ENCODE measurements at places on chromosomes 1 and 21.

- DNase-seq: no peak
Observed at GRCh38 chr21:19540287-19540686, 1136.7 kb upstream of the TMPRSS15 start.

GRCh38 chr1:223175032-223175431, 32.0 kb upstream of the TLR5 start:
- DNase-seq: no peak

GRCh38 chr1:209797978-209798639, 7.8 kb downstream of the IRF6 start:
- DNase-seq: no peak

- no peak for DNase-seq
Observed at GRCh38 chr1:103243481-103243880, 135.2 kb upstream of the COL11A1 start.

- DNase-seq: no peak
Observed at GRCh38 chr1:161989786-161990185, 33.9 kb downstream of the OLFML2B start.

GRCh38 chr1:41400225-41400624, 39.0 kb downstream of the FOXO6 start:
- no peak for DNase-seq

DNA sequence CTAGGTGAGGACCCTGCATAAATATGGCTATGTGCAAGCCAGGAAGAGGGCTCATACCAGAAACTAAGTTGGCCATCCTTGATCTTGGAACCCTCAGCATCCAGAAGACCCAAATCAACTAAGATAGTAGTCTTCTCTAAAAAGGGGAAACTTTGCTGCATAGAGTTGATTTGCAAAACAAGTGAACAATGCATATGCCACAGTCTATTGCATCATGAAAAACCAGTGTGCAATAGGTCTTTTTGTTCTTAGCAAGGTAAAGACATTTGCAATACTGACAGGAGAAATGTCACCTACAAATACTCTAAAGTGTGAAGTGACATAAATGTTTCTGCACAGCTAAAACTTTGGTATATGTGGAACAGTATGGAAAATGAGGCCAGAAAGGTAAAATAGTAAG, 2.0 kb upstream of the IFI16 start:
- DNase-seq: no peak

DNA sequence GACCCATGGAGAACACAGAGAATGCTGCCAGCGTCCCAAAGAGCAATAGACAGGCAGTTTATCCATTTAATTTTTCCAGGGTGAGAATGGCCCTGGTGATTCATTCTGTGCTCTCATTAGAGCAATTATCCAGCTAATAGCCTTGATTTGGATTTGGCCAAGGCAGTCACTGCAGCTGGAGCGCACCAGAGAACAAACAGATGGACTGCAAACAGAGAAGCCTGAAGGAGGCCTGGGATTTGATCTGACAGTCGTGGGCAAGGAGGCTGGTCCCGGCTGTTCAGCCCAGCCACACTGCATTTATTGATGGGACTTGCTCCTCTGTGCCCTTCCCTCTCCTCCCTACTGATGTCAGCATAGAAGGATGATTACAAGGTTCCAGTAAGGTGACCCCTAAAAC, 353.9 kb upstream of the C1orf174 start:
- DNase-seq: no peak

DNA sequence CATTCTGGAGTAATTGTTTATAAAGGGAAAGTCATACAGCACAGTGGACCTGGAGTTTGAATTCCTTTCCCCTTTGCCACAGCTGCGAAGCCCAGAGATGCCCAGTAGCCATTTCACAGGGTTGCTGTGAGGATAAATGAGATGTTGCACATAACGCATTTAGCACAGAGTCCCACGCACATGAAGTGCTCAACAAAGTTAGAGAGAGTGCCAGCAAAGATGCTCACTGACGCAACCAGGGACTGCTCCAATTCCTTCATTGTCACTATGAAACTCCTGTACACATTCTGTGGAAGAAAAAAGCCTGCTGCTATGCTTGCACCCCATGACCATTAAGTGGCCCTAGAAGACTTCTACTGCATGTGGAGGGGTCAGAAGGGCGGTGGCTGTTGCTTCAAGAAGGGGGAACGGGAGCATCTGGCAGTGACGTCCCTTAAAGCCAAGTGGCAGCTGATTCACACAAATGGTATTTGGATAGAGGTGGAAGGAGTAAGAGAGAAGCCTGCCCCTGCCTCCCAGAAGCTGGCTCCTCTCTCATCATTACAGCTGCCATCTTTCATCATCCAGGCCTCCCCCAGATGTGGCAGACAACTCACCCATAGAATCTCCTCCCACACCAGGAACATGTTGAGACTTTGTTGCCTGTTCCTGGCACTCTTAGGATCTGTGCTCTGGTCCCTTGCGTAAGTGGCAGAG, 26.5 kb upstream of the VAV3 start:
- DNase-seq: no peak

DNA sequence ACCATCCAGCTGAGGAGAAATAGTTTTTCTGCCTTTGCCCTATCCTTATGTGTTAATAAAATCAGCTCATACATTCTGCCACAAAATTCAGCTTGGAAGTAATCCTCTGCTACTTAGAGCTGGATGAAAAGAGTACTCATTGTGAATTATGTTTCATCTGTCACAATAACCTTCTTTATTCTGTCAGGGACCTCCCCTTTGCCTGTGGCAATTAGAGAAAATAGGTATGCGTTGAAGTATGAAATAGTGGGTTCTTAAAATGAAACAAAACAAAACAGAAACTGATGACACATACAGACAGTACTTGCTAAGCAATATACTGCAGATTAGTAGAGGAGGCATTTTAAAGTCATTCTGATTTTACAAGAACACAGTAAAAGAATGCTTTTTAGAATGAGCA, 578.5 kb downstream of the USP25 start:
- no peak for DNase-seq

GRCh38 chr1:21935393-21935804, 1.7 kb downstream of the HSPG2 start:
- DNase-seq: no peak

- no peak for DNase-seq
Observed at GRCh38 chr1:46268578-46268977, 21.0 kb downstream of the RAD54L start.

DNA sequence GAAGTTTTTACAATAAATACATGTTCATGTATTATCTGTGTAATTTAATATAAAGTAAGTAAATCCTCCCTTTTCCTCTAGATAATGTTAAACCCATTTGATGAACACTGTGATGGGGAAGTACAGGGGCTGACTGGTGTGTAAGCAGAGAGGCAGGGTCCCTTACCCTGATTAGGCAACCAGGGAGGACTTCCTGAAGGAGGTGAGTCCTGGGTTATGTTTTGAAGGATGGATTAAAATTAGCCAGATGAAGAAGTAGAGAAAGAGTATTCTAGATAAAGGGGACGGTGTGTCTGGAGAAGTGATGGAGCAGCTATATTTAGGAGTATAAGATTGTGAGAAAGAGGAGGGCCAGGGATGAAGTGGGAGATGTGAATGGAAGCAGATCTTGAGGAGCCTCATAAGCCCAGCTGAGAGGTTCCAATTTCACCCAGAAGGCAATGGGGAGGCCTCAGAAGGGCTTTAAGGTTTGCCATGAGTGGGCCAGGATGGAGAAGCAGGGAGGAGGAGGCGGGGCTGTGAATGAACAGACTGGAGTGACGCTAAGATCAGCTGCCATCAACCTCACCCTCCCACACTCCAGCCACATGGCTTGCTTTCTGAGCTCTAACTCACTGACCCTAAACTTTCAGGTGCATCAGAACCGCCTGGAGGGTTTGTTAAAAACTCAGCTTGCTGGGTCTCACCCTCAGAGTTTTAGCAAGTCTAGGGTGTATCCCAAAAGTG, 30.9 kb upstream of the ID3 start:
- no peak for DNase-seq

DNA sequence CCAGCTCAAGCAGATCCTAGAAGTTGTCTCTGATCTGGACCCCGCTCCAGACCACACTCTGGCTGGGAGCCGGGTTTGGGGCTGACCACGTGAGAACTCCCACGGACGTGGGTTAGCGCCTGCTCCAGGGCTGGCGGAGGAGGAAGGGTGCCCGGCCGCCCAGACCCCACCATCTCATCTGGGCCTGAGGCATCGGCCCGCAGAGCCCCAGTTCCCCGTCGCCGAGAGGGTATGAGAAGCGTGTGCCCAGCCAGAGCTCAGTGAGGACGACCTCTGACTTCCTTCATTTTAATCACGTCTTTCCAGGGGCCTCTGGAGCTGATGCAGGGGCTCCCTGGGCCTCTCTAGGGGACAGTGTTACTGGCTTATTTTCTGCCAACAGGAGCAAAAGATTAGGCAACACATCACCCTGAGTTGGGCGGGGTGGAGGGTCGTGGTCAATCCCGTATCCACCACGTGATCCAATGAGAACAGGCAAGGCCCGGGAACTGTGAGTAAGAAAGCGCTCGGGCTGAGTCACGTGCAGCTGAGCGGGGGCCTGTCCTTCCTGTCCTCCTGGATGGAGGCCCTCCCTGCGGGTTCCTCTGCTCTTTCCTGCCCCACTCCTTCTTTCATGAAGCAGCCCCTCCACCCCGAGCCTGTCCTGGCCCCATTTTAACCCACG, 81.1 kb downstream of the SIK1 start:
- no peak for DNase-seq

- no peak for DNase-seq
Observed at GRCh38 chr1:91381844-91382243, 22.8 kb downstream of the HFM1 start.

DNA sequence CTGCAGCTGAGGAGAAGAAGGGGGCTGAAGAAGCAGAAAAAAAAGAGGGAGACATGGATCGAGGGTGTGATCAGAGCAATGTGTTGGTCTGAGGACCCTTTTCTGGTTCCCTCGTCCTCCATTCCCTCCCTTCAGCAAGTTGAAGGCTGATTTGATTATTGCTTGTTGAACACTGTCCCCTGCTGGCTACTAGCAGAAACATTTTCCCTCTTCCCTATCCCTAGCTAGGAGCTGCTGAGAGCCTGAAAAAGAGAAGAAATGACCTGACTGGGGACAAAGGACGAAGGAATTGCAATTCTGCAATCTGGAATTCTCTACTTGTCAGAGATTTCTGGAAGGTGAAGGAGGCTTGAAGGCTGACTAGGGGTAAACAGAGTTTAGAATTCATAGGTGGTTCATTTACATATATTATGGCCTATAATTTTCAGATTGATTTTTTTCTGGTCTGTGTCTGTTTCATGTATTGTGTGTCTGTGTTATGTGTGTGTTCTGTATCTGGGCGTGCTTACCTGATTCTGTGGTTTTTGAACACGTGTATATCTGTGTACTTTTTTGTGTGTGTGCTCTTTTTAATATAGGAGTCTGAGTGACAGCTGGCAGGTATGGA, 9.8 kb downstream of the NHLH1 start:
- DNase-seq: no peak

GRCh38 chr1:194227161-194227560, 1040.7 kb upstream of the B3GALT2 start:
- no peak for DNase-seq

DNA sequence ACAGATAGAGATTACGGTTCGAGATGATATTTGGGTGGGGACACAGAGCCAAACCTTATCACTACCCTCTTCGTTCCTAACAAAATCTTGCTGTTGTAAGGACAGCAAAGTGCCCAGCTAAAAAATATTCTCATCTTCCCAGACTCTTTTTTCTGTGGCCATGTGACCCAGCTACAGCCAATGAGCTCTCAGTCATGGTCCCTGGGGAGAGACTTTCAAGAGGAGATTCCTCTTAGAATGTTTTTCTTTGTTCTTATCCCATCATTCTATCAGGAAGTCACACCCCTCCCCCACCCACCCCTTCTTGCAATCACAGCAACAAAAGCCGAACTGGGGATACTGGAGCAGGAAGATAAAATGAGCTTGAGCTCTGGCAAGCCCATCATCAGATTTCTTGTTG, 247.1 kb downstream of the CHRM3 start:
- no peak for DNase-seq

DNA sequence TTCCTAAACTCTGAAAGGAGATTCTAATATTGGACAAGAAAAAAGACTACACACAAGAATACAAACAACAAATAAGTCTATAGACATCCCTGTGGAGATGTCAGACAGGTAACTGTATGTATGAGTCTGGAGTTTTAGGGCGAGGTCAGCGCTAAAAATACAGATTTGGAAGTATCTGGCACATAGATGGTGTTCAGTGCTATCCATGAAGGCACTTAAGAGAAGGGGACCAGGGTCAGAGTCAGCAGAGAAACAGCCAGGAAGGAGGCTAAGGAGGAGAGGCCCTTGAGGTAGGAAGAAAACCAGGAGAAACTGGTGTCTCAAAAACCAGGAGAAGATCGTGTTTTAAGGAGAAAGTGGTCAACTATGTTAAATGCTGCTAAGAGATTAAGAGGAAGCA, 18.1 kb downstream of the ZMPSTE24 start:
- no peak for DNase-seq

GRCh38 chr1:53391296-53391695, 63.4 kb upstream of the LRP8 start:
- DNase-seq: no peak

GRCh38 chr1:228109962-228110488, 926 bp upstream of the MRPL55 start:
- DNase-seq: no peak

- peak; percentile 68 for DNase-seq
Observed at GRCh38 chr1:100360790-100361510, 8.6 kb downstream of the CDC14A start.

DNA sequence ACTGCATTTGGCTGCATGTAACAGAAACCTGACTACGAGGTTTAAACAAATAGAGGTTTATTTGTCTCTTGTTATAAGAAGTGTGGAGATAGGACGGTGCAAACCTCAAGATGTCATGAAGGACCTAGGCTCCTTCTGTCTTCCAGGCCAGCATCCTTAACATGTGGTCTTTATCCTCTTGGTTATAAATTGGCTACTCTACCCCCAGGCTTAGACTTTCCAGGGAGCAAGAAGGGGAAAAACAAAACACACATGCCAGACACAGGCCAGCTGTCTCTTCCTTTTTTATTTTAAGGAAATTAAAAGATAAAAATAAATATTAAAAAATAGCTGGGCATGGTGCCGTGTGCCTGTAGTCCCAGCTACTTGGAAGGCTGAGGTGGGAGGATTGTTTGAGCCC, 51.3 kb upstream of the PRELP start:
- DNase-seq: no peak

GRCh38 chr1:115714572-115715141, 53.9 kb downstream of the CASQ2 start:
- no peak for DNase-seq

DNA sequence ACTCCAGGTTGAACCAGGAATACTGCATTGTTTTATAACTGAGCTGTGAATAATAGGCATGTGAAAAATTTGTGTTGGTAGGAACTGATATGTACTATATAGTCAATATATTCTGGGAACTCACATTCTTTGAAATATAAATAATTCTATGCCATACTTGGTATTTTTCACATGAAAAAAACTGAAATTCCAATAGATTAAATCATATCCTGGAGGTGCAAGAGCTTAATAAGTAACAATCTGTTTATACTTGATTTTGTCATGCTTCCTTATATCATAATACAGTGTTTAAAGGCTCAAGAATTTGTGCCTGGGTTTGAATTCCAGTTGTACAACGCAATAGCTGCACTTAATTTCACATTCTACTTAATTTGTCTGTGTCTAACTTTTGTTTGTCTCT, 387.0 kb downstream of the USP25 start:
- no peak for DNase-seq

GRCh38 chr21:31034378-31034777, 3.9 kb downstream of the KRTAP19-8 start:
- DNase-seq: no peak

GRCh38 chr21:45853703-45854342, 127.7 kb upstream of the COL6A1 start:
- no peak for DNase-seq

GRCh38 chr1:201186192-201186591, 4.4 kb upstream of the IGFN1 start:
- no peak for DNase-seq

- no peak for DNase-seq
Observed at GRCh38 chr1:155392898-155393411, 72.3 kb downstream of the RUSC1 start.
